CD4-positive, alpha-beta T cell treated with Interleukin-4 for 1 hour (primary cell): ENCODE measurements at places on chromosomes 12 and 14.

- DNase-seq, result no peak
These were observed 56.5 kb upstream of the KCNH3 start for GRCh38 chr12:49482095-49483051.

GRCh38 chr12:50086148-50086547 lies 1.0 kb downstream of the SMARCD1 start:
- DNase-seq, result no peak

DNA sequence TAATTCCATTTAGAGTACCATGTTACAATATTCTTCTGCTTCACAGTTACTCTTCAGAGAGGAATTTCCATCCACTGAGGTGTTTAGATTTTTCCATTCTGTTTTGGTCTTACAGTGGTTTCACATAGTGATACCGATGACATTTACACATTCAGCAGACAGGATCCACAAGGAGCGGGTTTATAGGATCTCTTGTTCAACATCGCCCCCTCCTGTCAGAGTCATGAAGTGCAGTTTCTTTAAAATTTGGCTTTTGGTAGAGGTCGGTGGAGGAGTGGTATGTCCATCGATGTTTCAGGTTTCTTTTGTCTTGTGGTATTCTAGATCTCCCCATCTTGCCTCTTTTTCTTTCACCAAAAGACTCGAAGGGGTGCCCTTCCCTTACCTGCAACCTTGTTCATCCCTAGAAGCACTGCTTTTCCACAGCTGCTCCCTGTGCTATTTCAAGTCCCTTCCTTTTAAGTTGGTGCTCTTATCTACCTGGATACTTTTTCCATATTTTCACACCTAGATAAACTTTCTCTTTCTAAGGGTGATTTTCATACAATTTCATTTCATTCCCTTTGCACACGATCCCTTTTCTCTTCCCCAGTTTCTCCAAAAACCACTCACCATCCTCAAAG lies 181.3 kb downstream of the ITPR2 start:
- DNase-seq, result peak; percentile 37

GRCh38 chr14:76644855-76645518 lies 116.3 kb upstream of the VASH1 start:
- no peak for DNase-seq

DNA sequence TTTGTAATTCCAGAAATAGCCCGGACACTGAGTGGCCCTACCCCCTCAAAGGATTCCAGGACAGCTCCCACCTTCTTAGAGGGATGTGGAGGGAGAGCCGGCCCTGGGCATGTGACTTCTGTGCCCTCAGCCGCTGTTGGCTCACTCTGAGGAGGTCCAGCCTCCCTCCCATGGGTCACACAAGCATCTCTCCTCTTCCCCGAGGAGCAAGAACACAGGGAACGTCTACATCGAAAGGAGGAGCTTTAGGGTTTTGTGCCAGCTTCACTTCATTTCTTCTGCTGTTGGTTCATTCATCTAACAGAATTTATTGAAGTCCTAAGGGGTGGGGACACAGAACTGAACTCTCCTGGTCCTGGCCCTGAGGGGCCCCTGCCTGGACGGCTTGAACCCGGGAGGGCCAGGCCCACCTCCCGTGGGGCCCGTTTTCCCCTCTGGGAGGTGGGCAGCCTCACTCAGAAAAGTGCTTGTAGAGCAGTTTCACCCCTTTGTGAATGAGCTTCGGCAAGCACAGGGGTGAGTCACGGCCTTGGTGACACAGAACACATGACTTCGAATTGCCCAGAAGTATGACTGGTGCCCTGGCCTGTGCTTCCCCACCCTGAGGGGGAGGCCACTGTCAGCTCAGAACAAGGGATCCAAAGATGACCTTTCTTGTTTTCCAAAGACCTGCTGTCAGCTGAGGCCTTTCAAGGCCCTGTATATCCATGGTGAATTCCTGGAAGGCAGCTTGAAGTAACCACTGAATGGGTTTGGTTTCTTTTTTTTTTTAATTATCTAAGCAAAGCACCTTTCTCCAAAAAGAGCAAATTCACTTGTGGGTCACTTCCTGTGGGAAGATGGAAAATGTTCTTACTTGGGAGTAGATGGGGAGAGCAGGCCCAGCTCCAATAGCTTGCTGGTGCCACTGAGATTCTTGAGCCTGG lies 39.2 kb downstream of the NFKBIA start:
- peak; percentile 41 for DNase-seq

DNA sequence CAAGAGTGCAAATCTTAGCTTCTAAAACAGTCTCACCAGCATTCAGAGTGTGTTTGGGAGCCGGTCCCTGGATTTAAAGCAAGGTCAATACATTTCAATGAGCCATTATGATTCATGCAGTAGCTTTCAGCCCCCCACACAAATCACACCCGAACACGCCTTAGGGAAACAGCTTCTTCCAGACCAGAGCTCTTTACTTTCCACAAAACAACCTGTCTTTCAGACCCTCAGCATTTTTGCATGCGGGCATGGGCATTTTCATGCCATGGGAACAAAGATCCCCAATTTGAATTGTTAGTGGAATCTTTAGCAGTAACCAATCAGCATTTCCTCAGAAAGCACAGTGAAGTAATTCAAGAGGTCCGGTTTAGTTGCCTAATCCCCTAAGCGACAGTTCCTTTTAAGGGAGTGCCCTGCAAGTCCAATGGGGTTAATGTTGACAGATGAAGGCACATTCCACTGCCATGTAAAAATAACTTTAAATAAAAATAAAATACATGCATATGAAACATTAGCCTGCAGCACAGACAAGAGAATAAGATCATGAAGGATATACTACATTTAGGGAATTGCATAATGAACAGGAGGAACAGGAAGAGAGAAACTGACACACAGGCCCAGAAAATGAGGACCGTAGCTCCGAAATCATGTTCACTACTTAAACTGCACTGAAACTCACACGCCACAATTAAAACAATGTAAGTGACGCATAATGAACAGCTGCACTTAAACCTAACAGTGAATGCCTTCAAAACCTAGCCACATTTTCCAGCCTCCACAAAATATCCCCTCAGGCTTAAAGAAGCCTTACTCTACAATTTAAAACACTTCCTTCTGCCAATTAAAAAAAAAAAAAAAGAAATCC lies 4.0 kb downstream of the VPS37B start:
- no peak for DNase-seq

DNA sequence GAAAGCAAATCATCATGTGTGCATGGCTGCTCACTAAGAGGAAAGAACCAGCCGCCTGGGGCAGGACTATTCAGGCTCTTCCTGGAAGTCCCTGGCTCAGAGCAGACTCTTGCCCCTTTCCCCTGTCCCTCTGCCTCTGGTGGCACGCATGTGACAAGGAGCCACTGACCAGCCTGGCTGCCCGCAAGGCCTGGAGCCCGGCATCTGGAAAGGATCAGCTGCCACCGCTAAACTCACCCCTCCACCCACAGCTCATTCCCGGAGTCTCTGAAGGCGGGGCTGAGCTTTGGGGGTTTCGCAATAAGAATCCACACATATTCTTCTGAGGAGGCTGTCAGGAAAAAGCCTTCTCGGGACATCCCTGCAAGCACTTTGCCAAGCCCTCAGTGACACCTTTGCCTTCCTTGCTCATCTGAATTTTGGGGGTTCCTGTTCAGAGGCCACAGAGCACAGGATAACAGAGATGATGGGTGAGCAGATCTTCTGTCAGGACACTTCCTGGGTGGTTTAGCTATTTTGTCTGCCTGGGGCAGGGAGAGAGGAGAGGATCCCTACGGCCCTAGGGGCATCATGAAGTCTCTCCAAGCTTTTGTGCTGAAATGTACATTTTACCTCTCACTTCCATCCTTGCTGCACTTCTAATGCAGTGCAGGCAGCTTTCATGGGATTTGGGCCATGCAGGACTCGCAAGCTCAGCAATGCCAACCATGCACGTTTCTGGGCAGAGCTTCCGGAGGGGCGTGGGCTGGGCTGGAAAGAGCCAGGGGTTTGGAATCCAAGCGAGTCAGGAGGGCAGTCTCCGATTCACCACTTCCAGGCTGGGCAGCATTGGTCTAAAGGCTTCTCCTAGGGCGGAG lies 124.8 kb upstream of the MAP1LC3B2 start:
- peak; percentile 24 for DNase-seq

- DNase-seq, result no peak
These were observed 3.7 kb upstream of the IGF1 start for GRCh38 chr12:102484017-102484416.

- no peak for DNase-seq
These were observed 119.8 kb upstream of the SCAF11 start for GRCh38 chr12:46110223-46110611.

DNA sequence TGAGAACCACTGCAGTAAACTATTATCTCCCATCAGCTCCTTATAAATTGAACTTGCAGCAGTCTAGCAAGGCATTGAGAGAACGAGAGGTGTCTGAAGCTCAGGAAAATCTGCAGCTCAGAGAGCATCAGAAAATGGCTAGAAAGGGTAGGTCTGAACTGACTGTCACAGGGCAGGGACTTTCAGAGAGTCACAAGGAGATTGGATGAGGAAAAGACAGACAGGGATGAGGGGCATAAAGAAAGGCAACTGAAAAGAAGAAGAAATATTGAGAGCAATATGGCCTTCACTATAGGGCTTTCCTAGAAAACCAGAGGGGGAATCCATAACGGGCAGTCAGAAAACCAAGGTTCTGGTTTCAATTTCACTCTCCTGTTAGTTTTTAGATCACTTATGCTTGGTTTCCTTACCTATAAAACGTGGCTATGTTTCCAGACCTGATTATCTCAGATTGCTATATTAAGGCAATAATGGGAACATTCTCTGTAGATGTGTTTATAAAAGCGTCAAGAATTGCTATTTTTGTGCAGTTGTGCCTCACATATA lies 40.9 kb downstream of the PDE6H start:
- no peak for DNase-seq

DNA sequence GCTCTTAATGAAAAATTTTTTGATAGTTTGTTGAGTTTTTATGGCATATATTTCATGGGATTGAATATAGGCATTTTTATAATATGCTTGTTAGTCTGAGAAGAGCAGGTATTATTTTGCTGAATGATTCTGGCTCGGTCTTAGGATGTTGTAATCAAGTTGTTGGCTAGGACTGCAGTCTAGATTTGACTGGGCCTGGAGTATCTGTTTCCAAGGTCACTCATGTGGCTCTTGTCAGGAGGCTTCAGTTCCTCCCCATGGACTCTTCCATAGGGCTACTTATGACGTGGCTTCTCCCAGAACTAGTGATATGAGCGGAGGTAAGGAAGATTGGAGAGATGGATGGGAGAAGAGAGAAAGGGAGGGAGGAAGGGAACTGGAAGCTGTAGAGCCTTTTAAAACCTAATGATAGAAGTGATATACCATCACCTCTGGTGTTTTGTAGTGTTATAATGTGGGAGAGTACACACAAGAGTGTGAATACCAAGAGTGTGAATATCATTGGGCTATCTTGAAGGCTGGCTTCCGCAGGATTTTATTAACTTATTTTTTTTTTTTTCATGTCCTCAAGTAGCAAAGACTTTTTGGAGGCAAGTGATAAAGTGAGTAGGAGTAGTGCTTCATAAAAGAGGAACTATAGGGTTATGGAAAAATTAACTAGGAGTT lies 4.4 kb downstream of the MNAT1 start:
- no peak for DNase-seq

DNA sequence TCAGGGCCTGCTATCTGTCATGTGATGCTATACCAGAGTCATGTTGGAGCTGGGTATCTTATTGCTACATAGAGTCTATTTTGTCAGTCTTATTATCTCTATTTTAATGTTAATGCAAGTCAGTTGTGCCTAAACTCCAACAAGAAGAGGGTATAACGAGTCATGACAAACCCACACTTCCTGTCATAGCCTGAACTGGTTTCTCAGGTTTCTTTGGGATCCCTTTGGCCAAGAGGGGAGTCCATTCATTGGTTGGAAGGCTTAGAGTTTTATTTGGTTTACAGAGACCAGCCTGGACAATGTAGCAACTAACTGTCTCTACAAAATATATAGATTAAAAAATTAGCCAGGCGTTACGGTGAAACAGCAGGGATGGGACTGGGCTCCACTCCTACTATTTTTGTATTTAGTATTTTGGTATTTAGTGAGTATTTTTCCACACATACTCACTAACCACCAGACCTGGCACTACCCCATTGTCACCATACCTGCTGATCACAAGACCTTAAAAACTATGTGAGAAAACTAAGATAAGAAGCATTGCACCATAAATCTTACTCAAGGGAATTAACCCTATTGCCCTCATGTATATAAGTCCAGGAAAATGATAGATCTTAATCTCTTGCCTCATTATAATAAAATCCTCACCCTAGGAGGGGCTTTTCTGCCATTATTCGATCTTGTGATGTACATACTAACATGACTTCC lies 387.5 kb downstream of the IPO8 start:
- DNase-seq, result no peak

DNA sequence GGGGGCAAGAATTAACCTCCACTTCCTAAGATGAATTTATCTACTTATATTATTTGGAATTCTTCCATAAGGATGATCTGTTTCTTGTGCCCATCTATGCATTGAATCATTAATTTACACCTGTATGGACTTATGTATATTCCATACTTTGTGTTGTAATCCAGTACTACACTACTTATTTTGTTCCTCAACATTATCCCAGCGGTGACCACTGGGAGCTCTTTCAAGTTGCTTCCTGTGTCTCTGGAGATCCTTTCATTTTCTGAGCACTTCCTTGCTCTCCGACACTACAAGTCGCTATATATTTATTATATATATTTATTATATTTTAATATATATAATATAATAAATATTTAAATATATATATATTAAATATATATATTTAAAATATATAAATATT lies 54.9 kb upstream of the SCN8A start:
- DNase-seq, result no peak

DNA sequence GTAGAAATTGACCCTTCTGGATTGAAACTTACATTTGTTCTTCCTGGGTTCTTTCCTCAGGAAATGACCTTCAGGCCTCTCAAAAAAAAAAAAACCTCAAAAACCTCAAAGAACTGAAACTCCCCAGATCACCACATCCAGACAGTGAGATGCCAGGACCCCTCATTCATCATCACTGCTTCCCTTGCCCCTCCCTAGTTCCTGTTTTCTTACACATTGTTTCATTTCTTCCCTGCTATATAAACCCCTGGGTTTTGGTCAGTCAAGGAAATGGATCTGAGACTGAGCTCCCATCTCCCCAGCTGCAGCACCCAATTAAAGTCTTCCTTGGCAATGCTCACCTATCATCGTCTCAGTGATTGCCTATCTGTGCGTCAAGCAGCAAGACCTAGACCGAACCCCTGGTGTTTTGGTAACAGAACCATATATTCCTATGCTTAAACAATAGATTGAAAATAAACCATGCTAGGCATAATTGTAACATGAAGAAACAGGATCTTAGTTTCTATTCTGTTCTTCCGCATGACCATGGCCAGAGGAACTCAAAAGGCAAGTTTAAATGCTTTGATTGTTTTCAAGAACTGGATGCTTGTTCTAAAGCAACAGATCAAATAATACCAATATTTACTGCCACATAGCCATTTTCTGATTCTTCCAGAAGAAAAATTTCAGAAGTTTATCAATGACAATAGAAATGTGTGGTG lies 108.0 kb upstream of the MAX start:
- peak; percentile 36 for DNase-seq

GRCh38 chr14:64213086-64213485 lies 81.1 kb downstream of the ESR2 start:
- no peak for DNase-seq

GRCh38 chr12:88816201-88816600 lies 235.9 kb upstream of the KITLG start:
- no peak for DNase-seq

GRCh38 chr12:34393086-34393820 lies 371.0 kb downstream of the ALG10 start:
- peak; percentile 4 for DNase-seq
